ENCODE measurements at places on chromosomes 3 and 15.

DNA sequence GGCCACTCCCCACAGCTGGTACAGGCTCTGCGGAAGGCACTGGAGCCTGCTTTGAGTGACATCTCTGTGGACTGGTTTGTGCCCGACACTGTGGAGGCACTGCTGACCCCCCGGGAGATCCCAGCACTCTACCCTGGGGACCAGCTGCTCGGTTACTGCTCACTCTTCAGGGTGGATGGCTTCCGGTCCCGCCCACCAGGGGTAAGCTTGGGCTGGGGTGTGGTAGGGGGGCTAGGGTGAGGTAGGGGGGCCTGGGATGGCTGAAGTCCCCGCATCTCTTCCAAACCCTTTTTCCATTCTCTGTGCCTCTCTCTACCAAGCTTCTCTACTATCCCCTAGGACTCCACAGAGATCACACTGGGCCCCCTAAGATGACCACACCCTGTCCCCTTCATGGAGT, 7.8 kb downstream of the VWA5B2 start:
- no peak for DNase-seq

DNA sequence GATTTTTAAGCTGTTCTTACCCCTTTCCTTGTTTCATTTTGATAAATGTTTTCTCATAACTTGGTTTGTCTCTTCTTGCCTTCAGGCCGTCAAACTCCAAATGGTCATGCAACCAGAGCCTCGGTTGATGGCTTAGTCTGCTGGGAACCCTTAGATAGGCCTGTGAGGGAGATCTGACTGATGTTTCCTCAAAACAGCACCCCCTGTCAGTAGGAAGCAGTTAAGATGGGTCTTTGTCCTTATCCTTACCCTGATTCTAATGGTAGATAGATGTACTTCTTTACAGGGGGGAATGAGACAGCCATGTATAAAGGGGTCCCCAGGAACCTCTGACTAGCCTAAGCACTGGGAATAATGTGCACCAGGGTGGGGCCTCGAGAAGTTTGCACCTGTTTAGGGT, 16.3 kb upstream of the OR5H1 start:
- no peak for DNase-seq

- DNase-seq, result no peak
Observed at GRCh38 chr3:193710286-193711165, 117.5 kb downstream of the OPA1 start.

- DNase-seq, result no peak
Observed at GRCh38 chr3:99747915-99748314, 69.7 kb upstream of the CMSS1 start.

DNA sequence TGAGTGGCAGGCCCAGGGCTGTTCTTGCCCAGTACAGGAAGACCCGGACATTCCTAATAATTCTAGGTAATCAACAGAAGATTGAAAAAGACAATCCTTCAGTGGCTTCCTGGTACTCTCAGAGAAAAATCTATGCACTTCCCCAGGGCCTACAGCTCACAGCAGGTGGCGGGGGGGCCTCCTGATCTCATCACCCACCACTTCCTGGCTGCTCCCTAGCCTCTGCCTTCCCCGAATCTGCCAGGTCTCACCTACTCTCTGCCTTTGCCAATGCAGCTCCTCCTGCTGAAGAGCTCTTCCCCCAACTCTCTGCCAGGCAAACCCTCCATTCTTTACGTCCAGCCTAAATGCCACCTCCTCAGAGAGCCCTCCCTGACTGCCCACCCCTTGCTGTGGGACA, 37.5 kb downstream of the EHD4 start:
- no peak for DNase-seq

GRCh38 chr3:141380279-141380678, 12.0 kb downstream of the ZBTB38 start:
- no peak for DNase-seq

DNA sequence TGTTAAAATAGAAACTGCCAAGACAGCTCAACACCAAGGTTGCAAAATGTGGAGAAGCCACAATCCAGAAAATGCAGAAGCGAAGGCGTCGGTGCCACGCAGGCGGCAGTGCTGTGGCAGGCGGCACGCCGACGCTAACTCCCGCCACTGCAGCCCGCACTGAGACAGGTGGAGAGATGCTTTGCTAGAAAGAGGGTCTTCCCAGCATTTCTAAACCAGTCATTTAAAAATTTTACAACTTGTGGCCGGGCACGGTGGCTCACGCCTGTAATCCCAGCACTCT, 23.2 kb downstream of the CYFIP1 start:
- no peak for DNase-seq

- DNase-seq, result no peak
Observed at GRCh38 chr3:48655606-48656005, 7.1 kb downstream of the CELSR3 start.

GRCh38 chr15:89278307-89278706, 34.5 kb downstream of the FANCI start:
- DNase-seq, result no peak

DNA sequence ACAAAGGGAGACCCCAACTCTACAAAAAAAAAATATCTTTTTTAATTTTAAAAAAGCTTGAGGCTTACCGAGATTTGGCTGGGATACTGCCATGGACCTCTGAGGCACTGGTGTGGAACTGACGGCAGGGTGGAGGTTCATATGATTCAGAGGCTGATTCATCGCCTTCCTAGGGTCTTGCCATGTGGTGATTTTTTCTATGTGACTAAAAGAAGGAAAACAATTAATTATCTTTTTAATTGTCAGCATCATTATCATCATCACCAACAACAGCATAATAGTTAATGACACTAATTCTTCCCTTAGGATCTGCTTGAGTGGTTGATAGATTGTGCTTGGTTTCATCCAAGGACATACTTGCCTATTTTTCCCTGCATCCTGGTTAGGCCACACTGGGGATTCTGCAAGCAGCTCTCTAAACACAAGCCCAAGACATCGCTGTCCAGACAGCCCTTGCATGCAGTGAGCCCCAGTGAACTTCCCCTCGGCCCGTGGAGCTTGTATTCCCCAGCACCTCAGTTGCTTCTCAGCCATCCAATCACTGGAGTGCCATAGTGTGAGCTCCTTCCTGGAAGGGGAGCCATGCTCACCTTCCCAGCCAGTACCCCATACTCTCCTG, 84.9 kb downstream of the WWTR1 start:
- DNase-seq, result no peak

GRCh38 chr3:126663750-126664149, 8.8 kb upstream of the TXNRD3 start:
- DNase-seq, result no peak

DNA sequence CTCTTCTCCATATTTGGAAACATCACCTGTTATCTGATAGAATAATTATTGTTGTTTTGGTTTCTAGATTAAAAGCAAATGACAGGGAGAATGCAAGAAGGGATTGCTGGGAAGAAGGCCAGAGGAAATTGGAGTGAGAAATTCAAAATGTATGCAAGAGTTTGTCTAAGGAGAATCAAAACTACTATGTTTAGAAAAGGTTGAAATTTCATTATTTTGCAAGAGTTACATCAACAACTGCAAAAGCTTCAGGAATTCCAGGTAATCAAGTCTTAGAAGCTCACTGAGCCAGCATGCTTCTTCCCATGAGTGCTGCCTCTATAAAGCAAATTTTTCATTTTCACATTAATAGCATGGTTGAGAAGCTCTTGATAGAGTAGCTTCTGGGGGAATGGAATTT, 177.2 kb upstream of the GBE1 start:
- DNase-seq, result no peak

- DNase-seq, result peak; percentile 97
Observed at GRCh38 chr3:3126477-3127431, at the start of gene TRNT1. TRNT1 (plus strand) TSS chr3:3126940; CDS start chr3:3129041, 2,101 bp downstream.

GRCh38 chr3:77372634-77373346, 332.9 kb downstream of the ROBO2 start:
- no peak for DNase-seq

DNA sequence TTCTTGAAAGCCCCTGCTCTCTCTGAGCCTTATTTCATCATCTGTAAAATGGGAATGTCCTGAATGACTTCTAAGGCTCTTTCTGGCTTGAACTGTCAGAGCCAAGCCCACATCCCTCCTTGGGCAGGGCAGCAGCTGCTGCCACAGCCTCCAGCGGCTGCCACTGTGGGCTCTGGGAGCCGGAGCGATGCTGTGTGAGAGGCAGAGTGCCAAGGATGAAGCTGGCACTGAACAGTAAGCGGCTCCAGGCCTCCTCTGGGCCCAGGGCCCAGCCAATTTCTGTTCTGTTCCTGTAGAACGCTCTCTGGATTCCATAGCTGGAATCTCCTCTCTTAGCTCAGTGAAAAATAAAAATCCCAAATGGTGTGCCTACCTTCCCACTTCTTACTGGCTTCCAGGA, 4.4 kb downstream of the CPLX3 start:
- no peak for DNase-seq

GRCh38 chr3:173065543-173065981, 75.5 kb downstream of the SPATA16 start:
- no peak for DNase-seq

DNA sequence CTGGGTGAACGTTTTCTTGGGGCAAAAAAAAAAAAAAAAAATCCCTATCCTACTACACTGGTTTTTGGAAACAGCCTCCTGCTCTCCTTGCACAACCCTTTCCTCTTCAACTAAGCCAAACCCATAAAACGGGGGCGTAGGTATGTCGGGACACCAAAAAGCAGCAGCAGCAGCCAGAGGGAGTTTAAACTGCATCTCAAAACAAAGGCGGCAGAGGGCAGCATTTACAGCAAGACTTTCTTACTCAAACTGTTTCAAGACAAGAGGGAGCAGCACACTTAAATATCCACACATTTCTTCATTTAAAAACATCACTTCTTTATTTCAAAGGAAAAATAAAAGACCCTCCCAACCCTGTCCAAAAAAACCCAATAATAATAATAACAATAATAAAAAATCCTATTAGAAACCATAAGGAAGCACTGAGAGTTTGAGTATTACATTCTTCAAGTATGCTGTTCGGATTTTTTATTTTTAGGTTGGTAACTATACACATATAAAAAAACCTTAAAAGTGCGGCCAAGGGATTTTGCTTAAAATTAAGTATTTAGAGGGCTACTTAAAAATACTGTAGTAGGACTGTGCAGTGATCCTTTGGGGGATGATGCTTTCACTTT, 43.9 kb upstream of the PLXND1 start:
- peak; percentile 63 for DNase-seq

GRCh38 chr3:159763011-159763601, 225.5 kb upstream of the IL12A start:
- peak; percentile 70 for DNase-seq

GRCh38 chr3:40073310-40074007, 236.0 kb upstream of the EIF1B start:
- DNase-seq, result peak; percentile 42

- no peak for DNase-seq
Observed at GRCh38 chr15:64586259-64586870, 126.0 kb downstream of the ZNF609 start.
